ENCODE measurements at places on chromosomes 16 and 17.

- no peak for DNase-seq
Observed at GRCh38 chr17:75950855-75951554, 10.2 kb upstream of the FBF1 start.

GRCh38 chr17:70225276-70225675, 55.9 kb downstream of the KCNJ2 start:
- no peak for DNase-seq

GRCh38 chr17:4710693-4711634, 532 bp downstream of the ARRB2 start:
- no peak for DNase-seq

GRCh38 chr16:30131869-30132475, 9.0 kb upstream of the MAPK3 start:
- no peak for DNase-seq

DNA sequence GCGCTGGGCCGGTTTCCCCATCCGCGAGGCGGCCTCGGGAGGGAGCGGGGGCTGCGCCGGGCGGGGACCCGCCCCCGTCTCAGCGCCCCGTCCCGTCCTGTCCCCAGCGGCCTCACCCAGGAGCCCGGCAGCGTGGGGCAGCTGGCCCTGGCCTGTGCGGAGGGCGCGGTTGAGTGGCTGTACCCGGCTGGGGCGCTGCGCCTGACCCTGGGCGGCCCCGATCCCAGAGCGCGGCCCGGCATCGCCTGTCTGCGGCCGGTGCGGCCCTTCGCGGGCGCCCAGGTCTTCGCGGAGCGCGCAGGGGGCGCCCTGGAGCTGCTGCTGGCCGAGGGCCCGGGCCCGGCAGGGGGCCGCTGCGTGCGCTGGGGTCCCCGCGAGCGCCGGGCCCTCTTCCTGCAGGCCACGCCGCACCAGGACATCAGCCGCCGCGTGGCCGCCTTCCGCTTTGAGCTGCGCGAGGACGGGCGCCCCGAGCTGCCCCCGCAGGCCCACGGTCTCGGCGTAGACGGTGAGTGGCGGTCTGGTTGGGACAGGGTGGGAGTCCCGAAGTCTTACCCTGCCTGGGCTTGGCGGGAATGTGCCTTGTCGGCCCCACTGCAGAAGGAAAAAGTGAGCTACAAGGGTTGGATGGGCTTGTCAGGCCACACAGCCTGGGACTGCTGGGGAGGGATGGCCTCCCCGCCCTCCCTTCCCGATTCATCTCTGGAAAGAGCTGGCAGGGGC, 720 bp downstream of the METRN start:
- DNase-seq: no peak

DNA sequence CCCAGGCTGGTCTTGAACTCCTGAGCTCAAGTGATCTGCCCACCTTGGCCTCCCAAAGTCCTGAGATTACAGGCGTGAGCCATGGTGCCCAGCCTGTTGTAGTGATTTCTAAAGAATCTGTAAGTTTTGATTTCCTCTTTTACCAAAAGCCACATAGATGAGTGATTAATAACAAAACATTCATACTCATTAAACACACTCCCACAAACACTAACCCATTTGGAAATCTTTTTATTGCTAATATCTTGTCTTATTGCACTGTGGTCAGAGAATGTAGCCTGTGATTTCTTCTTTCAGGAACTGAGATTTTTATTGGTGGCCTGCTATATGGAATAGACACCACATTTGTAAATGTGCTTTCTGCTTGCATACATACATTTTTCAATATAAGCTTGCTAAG, 31.6 kb downstream of the MYH10 start:
- no peak for DNase-seq

GRCh38 chr17:12362853-12363455, 302.7 kb upstream of the MYOCD start:
- no peak for DNase-seq

GRCh38 chr17:1956134-1956533, 69.0 kb downstream of the RTN4RL1 start:
- no peak for DNase-seq

- DNase-seq: no peak
Observed at GRCh38 chr17:40846515-40847144, 20.4 kb downstream of the KRT12 start.

- no peak for DNase-seq
Observed at GRCh38 chr17:78475211-78475610, 96.8 kb downstream of the PGS1 start.

- DNase-seq: no peak
Observed at GRCh38 chr17:76562734-76563148, 22.9 kb downstream of the PRCD start.

- no peak for DNase-seq
Observed at GRCh38 chr17:41614098-41614497, 1.5 kb upstream of the KRT16 start.

GRCh38 chr16:68798398-68798797, 44.9 kb upstream of the TANGO6 start:
- no peak for DNase-seq

DNA sequence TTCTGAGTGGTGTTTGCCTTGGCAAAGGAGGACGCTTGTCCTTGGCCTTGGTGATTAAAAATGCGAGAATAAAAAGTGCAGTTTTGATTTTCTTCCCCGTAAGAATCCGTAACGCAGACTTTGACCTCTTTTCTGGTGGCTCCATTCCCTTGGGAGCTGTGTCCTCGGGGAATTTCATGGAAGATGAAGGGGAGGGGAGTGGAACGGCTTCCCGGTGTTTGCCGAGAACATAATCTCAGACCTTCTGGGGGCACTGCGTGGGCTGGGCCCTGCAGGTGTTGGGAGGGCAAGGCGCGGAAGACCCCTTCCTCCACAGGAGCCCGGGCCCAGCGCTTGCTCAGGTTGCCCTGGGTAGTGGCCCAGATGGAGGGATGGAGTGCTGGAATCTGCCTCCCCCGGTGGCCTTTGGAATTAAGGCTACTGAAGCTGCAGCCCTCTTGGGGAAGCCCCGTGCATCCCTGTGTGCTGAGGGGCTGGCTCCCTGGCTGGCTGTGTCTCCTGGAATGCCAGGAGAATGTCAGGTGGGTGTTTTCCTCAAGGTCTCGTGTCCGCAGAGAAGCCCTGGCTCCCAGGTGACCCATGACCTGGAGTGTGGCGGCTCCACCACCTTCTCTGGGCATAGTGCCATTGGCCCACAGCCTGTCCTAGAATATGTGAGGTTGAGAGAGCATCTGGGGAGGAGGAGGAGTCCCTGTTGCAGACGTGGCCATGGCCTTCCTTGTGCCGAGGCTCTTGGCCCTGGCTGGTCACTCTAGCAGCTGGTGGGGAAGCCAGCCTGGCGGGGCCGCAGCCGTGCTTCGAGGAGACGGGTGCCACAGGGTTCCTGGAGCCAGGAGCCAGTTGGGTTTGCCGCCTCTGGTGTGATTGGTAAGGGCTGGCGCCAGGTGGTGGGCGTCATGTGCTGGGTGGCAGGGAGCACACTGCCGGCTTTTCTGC, 3.1 kb downstream of the BAIAP2 start:
- no peak for DNase-seq

- no peak for DNase-seq
Observed at GRCh38 chr16:66948837-66949225, 12.2 kb upstream of the CES3 start.

DNA sequence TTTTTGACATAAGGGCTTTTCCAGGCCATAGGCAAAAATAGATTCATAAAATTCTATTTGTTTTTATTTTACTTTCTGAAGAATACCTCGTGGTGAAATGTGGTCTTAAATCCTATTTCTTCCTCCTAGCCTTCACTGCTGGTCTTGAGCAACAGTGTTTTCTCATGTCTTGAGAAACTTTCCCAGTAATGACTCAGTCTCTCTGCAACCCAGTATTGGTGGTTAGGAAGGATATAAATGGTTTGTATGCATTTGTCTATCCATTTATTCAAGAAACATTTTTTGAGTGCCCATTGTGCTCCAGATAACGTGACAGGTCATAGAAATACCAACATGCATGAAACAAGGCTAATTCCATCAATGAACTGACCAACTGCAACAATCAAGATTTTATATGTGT, 213.9 kb downstream of the TMEM114 start:
- no peak for DNase-seq

GRCh38 chr16:54594601-54595391, 308.2 kb upstream of the IRX3 start:
- DNase-seq: no peak

- DNase-seq: no peak
Observed at GRCh38 chr17:17325228-17325627, 22.1 kb downstream of the NT5M start.

- no peak for DNase-seq
Observed at GRCh38 chr17:48738424-48738802, 9.9 kb upstream of the HOXB13 start.

DNA sequence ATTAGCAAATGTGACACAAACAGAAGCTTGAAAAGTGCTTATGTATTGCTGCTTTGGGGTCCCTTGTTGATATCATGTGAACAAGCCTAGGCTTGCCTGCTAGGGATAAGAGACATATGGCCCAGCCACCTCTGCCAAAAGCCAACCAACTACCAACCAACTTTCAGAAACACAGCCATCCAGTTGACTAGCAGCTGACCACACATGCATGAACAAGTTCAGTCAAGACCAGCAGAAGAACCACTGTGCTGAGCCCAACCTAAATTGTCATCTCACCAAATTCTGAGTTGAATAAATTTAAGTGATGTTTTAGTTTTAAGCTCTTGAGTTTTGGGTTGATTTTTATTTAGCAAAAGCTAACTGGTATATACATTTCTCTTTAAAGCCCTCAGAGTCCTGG, 3.5 kb downstream of the ERN2 start:
- no peak for DNase-seq

GRCh38 chr17:68398691-68399637, 58.3 kb downstream of the WIPI1 start:
- DNase-seq: no peak

DNA sequence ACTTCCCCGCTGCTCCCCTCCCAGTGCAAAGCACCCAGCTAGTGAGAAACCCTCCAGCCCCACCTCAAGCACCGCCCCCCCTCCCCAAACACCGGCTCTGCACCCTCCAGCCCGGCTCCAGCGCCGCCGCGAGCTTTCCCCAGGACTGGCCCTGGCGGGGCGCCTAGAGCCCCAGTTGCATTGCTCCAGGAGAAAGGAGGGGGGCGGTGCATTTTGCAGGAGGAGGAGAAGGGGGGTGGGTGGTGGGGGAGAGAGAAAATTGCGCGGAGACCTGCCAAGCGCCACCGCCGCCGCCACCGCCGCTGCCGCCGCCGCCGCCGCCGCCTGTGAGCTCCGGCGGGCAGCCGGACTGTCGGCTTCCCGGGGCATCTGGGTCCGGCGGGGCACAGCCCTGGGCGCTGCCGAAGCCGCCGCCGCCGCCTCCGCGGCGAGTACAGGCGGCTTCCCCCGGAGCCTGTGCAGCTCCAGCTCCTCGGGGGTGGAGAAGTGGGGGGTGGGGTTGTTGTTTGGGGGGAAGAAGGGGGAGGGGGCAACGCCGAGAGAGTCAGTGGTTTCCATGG, 333 bp upstream of the NOG start:
- DNase-seq: no peak

DNA sequence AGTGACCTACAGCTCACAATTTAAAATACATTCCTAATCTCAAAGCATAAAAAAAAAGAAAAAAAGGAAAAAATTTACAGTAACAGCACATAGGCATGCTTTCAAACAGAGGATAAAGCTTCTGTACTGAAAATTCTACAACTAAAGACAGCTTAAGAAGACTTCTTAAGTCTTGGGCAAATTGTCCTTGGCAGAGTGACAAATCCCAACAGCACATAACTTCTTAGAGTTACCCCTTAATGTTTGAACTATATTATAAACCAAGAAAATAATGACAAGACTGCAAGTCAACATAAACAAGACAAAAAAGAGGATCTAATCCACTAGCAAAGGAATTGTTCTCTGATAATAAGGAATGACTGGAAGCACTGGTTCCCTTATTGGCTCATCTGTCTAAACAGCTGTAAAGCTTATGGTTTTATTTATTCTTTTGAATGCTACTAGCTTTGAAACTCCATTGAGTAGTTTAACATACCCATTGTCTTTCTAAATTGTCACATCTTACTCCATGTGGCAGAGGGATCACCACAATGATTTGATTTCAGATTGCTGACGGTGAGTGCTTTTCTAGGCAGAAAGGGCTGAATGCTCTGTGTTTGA, 1576.8 kb upstream of the GOT2 start:
- no peak for DNase-seq

GRCh38 chr17:67725373-67725791, 7.6 kb downstream of the NOL11 start:
- DNase-seq: no peak

DNA sequence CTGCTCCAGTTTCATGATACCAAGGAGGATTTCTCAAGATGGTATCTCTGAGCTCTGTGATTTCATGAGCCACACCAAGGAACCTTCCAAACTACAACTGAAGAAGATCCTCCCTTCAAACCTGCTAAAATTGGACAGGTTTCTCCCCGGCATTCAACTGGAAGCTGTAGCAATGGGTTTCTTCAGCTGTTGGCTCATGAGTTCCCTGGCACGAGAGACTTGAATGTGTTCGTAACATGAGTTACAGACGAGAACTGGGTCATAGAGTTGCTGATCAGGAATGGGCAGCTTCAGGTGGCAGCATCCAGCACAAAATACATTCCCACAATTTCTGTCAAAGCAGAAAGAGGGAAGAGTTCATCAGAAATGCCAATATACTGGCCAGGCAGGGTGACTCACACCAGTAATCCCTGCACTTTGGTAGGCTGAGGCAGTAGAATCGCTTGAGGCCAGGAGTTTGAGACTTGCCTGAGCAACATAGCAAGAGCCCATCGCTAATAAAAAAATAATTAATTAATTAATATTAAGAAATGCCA, 3.4 kb upstream of the HSF5 start:
- DNase-seq: no peak

- no peak for DNase-seq
Observed at GRCh38 chr17:34141590-34141989, 113.5 kb upstream of the CCL2 start.

DNA sequence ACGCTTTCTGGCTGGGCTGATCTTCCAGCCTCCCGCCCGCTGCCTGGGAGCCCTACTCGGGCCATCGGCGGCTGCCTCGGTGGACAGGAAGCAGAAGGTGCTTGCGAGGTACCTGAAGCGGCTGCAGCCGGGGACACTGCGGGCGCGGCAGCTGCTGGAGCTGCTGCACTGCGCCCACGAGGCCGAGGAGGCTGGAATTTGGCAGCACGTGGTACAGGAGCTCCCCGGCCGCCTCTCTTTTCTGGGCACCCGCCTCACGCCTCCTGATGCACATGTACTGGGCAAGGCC, 30.7 kb downstream of the CIITA start:
- DNase-seq: no peak

GRCh38 chr17:29165261-29165660, 14.9 kb downstream of the MYO18A start:
- DNase-seq: no peak

DNA sequence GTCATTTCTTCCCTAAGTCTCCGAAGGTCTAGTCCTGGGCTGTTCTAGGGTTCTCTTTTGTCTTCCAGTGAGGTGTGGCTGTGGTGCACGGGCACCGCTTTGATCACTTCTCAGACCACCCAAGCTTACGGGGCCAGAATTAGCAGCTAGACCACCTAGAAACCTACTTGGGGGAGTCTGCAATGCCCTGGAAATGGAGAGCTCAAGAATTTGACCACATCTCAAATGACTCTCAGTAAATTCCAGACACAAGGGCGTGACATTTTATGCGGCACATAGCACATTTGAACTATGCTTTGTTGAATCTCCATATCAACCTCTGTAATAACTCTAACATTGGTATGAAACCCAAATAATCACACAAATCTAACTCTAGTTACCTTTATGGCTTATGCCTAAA, 24.9 kb downstream of the TRIM16 start:
- no peak for DNase-seq
